Activated CD8-positive, alpha-beta memory T cell treated with anti-CD3 and anti-CD28 coated beads, Interleukin-2, amount 10 ng/mL, durations not matched to agents 7 days and 5 days (primary cell): ENCODE measurements at places on chromosomes 16 and 17.

DNA sequence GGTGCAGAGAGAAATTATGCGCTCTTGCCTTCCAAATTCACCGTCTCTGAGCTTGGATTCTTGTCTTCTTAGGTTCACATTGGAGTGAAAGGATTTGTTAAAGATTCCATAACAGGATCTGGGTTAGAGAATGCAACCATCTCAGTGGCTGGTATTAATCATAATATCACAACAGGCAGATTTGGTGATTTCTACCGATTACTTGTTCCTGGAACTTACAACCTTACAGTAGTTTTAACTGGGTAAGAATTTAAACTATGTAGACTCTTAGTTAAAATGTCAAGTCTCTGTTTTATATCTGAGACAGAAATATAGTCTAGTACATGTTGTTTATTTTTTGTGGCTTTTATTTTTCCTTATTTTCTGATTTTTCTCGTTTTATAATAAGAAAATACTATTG, 42.9 kb downstream of the CPD start:
- no peak for DNase-seq

GRCh38 chr16:85610059-85610445, 3.1 kb upstream of the GSE1 start:
- no peak for DNase-seq

DNA sequence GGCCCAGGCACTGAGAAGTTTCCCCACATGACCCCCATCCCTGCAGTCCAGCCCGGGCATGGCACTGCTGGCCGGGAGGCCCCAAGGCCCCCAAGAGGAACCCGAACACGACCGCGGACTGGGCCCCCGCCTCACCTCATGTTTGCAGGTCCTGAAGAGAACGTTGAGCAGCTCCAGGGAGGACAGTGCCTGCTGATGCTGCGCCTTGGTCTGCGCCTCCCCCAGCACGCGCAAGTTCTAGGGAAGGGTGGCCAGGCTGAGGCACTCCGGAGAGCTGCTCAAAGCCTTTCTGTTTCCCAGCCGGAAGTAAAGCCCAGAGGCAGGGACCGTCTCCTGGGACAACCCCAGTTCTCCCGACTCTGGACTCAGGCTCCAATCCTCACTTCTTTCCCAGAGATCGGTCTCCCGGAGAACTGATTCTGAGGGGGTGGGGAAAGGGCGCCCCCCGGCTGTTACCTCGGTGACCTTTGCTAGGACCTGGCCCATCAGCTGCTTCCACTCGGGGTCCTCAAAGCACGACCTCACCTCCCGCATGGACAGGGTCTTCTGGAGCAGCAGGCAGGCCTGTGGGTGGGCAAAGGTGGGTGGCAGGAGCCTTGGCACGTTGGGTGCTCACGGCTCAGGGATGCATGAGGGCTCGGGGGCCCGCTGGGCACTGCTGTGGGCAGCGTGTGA, 13.7 kb downstream of the MYBBP1A start:
- no peak for DNase-seq

DNA sequence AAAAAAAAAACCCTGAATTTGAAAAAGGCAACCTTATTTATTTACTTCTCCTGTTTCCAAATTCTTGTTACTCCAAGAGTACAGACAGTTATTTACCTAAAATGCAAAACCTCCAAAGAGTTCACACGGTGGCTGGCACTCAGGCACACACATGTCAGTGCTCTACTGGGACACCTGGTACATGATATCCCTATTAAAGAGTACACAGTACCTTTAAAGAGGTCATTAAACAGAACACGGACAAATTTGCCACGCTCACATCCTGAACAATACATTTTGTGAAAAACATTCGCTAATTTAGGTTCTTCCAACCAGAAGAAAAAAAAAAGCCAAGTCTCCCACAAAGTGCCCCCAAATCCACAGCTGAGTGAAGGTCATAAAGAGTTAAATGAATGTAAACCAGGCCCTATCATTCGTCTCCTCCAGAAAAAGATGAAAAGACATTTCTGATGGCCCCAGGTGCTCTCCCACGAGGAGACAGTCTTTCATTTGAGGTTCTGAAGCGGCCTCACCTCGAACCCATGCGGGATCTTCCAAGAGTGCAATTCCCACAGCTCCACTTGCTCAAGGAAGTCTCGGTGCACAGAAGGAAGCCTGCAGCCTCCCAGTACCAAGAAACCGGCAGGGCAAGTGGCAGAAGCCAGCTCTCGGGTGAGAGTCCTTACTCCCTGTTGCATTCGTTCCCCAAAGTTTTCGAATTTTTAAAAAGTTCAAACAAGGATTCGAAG, 993 bp downstream of the ERN1 start:
- no peak for DNase-seq

DNA sequence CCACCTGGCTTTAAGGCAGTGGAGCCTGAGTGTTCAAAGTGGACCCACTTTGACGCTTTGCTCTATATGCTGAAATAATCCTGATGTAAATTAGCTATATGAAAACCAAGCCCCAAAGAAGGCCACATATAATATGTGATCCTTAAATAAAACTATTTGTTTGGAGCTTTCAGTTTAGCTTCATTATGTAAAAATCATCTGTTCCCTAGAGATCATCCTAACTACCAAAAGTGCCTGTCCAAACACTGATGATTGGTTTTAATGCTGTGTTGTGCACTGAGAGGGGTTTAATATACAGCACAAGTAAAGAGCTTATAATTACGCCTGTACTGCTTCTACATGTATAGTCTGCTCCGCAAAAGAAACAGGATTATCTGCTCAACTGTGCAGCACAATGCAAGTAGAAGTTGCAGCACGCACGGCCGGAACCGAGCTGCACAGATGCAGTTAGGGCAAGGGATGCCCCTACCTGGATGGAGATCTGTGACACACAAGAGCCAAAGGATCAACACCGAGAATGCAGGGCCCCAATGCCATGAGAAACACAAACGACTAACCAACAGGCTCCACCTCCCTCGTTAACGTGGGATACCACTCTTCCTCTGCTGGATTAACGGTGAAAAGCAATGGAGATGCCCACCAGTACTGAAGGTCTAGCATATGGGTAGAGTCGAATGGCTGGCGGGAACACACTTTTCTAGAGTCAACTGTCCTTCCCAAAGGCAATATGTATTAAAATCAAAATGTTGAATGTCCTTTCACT, 20.5 kb downstream of the USP7 start:
- no peak for DNase-seq
